ENCODE measurements at places on chromosomes 2 and 18.

DNA sequence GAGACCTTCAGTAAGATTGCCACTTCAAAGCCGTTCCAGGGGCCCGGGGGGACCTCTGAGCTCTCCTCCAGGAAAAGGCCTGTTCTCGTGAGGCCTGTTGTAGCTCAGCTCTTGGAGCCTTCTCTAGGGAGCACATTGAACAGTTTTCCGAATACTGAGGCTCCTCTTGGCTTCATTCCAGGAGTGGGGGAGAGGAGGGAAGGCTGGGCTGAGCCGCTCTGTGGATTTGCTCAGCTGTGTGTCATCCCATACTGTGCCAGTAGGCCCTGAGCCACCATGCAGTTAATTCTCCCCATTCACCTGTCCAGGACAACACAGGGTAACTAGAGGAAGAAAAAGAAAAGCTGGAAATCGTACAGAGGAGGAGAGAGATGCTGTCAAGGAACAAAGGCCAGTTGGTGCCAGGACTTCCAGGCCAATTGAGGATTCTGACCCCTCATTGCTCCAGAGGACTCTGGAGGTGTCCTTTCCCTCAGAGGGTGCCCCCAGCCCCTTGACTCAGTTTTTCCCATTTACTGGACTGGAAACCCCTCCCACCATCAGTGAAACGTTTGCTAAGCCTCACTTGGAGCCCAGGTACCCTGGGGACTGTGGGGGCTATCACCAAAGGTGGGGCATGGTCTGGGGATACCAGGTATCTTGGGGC, 41.4 kb downstream of the HS1BP3 start:
- DNase-seq: no peak
- H3K4me1 ChIP-seq: no peaks in the 10 kb centered on the region
- no peaks in the 10 kb centered on the region for H3K27me3 ChIP-seq
- no peak overlapping the region for H3K27ac ChIP-seq

DNA sequence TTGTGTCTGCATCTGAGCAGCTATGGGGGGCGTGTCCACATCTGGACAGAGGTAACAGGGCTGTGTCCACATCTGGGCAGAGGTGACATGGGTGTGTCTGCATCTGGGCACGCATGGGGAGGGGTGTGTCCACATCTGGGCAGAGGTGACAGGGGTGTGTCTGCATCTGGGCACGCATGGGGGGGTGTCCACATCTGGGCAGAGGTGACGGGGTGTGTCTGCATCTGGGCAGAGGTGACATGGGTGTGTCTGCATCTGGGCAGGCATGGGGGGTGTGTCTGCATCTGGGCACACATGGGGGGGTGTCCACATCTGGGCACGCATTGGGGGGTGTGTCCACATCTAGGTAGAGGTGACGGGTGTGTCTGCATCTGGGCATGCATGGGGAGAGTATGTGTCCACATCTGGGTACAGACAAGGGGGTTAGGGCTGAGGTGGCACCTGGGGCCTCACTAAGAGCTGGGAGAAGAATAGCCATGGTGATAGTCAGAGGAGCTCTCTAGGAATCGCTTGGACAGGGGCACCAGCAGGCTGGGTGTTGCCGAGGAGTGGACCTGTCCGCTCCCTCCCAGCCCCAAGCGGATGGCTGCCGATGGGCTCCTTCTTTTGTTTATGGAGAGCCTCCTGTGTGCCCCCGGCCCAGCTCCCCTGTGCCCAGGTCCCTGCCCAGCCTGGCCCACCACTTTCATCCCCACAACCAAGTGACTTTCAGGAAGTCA, 177.8 kb downstream of the EIPR1 start:
- no peak overlapping the region for H3K27ac ChIP-seq
- no peaks in the 10 kb centered on the region for H3K27me3 ChIP-seq
- peaks cover 21% of the 10 kb centered on the region for H3K4me1 ChIP-seq
- no peak for DNase-seq
- H3K36me3 ChIP-seq: peaks cover 14% of the 10 kb centered on the region

DNA sequence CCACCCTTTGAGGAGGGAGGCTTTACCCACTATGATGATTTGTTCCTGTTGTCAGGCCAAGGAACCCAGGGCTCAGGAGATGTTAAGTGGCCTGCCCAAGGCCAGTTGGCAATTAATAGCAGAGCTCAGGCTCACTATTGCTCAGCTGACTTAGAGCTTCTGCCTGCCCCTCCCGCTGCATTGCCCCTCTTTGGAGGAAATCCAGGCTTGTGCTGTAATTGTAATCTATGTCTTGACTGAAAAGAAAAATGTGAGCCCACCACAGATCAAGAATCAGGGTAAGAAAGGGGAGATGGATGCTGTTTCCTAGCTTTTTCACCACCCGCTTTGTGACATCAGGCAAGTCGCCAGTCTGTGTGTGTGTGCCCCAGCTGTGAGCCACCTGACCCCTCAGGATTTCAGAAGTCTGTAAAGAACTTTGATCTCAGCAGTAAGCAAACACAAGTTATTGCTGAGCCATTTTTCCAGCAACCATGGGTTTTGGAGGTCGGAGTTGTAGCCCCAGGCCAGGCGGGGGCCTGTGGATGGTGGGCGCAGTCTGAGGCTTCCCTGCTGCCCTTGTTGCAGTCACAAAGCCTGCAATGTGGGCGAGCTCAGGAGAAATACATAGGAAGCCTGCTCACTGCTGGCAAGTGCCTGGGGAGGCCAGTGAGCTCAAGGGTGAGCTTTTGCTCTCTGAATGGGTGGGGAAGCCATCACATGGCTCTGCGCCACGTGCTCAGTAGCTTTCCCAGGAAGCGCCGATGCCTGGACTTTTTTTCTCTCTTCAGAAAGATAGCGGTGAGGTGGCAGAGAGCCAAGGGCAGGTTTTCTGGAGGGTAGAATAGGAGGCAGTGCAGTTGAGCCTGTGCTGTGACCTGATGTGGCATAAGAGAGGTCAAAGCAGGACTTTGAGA, 6.1 kb downstream of the CABLES1 start:
- H3K36me3 ChIP-seq: no peaks in the 10 kb centered on the region
- H3K4me1 ChIP-seq: no peaks in the 10 kb centered on the region
- H3K4me3 ChIP-seq: no peak overlapping the region

DNA sequence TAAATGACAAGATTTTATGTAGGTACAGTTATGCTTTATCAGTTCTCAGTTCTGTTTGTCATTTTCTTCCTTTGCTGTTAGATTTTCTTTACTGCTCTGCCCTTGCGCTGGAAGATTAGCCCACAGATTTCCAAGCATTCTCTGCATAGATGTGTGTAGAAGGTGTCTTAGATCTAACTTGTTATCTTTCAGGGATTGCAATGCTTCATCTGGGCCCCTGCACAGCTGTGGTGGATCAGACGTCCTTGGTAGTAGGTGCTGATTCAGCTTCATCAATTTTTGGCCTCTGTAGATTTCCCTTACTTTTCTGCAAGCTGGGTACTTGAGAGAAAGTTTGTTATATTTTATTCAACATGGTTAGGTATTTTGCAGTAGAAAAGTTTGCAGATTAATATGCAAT, 115.3 kb upstream of the LINC00305 start:
- no peak overlapping the region for H3K4me3 ChIP-seq
- no peaks in the 10 kb centered on the region for H3K36me3 ChIP-seq
- H3K4me1 ChIP-seq: no peaks in the 10 kb centered on the region
- no peaks in the 10 kb centered on the region for H3K27me3 ChIP-seq

- no peaks in the 10 kb centered on the region for H3K36me3 ChIP-seq
- no peaks in the 10 kb centered on the region for H3K27me3 ChIP-seq
- no peak for DNase-seq
- no peak overlapping the region for H3K4me3 ChIP-seq
- no peaks in the 10 kb centered on the region for H3K4me1 ChIP-seq
- H3K27ac ChIP-seq: no peak overlapping the region
Measured at GRCh38 chr2:100780203-100781008, 39.5 kb upstream of the NPAS2 start.

DNA sequence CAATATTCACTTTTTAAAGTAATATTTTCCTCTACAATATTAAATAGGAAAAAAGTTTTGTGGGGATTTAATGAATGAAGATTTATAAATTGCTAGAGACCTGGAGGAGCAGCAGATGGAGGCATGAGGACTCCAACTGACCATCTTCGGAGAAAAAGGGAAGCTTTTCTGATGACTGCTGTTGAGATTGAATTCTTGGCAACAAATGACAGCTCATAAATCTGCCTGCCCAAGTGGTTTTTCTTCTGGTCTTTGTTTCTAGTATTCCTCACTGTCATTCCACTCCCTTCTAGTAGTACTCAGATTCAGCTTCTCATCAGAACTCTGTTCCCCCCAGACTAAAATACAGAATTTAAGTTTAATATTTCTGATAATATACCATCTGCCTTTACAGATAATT, 157.0 kb downstream of the EML6 start:
- no peak for DNase-seq
- no peak overlapping the region for H3K27ac ChIP-seq
- no peak overlapping the region for H3K4me3 ChIP-seq
- no peaks in the 10 kb centered on the region for H3K4me1 ChIP-seq
- H3K36me3 ChIP-seq: no peaks in the 10 kb centered on the region

DNA sequence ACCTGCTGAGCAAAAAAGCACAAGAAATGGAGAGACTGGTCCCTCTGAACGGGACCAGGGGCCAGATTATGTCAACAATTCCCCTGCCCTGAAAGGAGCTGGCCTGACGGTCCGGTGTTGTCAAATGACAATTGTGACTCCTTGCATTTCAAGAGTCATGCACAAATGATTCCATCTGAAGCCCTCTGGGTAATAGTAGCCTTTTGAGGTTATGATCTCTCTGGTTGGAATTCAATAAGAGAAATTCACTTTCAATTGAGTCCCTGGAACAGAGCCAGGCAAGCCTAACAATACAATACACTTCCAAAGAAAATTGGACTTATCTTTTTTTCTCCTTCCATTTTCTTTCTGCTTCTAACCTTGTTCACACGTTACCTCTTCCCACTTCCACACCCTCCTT, 116.9 kb downstream of the C1D start:
- H3K27ac ChIP-seq: no peak overlapping the region
- no peaks in the 10 kb centered on the region for H3K27me3 ChIP-seq
- no peak for DNase-seq
- no peaks in the 10 kb centered on the region for H3K4me1 ChIP-seq

GRCh38 chr2:153935511-153935910, 63.8 kb downstream of the GALNT13 start:
- no peak overlapping the region for H3K4me3 ChIP-seq
- DNase-seq: no peak
- no peaks in the 10 kb centered on the region for H3K4me1 ChIP-seq

- no peaks in the 10 kb centered on the region for H3K36me3 ChIP-seq
- peaks cover 58% of the 10 kb centered on the region for H3K27me3 ChIP-seq
- DNase-seq: no peak
- no peaks in the 10 kb centered on the region for H3K4me1 ChIP-seq
- H3K27ac ChIP-seq: no peak overlapping the region
- H3K4me3 ChIP-seq: no peak overlapping the region
Measured at GRCh38 chr2:130766037-130766436, 10.7 kb downstream of the AMER3 start.

- no peak overlapping the region for H3K27ac ChIP-seq
- H3K4me3 ChIP-seq: no peak overlapping the region
- H3K27me3 ChIP-seq: peaks cover 3% of the 10 kb centered on the region
- no peaks in the 10 kb centered on the region for H3K4me1 ChIP-seq
- DNase-seq: no peak
- H3K36me3 ChIP-seq: no peaks in the 10 kb centered on the region
Measured at GRCh38 chr2:177680866-177681712, 288.5 kb downstream of the AGPS start.

DNA sequence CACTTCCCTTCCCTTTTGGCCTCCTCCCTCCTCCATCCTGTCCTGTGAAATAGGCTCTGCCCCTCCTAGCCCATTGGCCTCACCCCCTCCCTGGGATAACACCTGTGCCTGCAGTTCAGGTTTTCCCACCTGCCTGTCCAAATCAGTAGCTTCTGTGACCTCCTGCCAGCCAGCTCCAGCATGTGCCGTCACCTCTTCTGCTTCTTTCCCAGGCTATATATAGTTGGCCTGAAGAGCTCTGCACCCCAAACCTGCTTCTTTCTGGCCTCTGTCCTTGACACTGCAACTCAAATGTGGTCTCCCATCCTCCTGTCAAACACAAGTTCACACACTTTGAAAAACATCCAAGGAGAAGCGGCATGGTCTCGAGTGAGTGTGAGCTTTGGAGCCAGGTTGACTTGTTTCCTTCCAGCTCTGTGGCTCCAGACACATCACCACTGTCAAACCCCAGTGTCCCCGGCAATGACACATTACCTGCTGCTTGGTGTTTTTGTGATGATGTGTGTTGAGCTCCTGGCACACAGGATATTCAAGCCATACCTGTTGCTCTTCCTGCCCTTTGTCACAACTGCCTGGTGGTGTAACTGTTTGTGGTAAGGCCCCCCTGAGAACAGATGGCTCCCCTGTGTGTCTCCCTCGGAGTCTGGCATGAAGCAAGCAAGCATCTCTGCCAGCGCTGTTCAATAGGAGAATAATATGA, 143.6 kb upstream of the DAPL1 start:
- no peaks in the 10 kb centered on the region for H3K27me3 ChIP-seq
- peaks cover 2% of the 10 kb centered on the region for H3K36me3 ChIP-seq
- no peak overlapping the region for H3K27ac ChIP-seq
- no peak overlapping the region for H3K4me3 ChIP-seq
- no peaks in the 10 kb centered on the region for H3K4me1 ChIP-seq
- no peak for DNase-seq

DNA sequence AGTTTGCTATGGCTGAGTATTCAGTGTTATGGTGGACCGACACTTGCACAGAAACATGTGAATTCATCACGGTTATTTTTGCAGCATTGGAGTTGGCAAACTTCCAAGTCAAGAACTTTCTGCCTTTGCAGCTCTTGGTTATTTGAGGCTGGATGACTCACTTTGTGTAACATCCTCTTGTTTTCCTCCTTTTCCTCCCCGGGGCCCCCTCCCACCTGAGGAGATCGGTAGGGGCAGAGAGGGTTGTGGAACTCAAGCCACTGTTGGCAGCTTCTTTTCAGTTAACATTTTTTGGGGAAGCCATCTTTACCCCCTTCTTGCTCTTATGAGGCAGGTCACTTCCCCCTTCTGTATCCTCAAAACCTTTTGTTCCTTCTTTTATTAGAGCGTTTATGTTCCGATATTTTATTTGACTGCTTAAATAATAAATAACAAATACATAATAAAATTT, 48.6 kb downstream of the DDX1 start:
- H3K36me3 ChIP-seq: no peaks in the 10 kb centered on the region
- H3K27me3 ChIP-seq: no peaks in the 10 kb centered on the region

- H3K36me3 ChIP-seq: no peaks in the 10 kb centered on the region
- no peak overlapping the region for H3K4me3 ChIP-seq
- H3K27me3 ChIP-seq: no peaks in the 10 kb centered on the region
- H3K27ac ChIP-seq: no peak overlapping the region
- DNase-seq: no peak
Measured at GRCh38 chr2:216391401-216391800, 19.1 kb upstream of the MARCHF4 start.

GRCh38 chr18:49838381-49838780, 25.0 kb upstream of the ACAA2 start:
- no peak overlapping the region for H3K4me3 ChIP-seq
- DNase-seq: no peak
- H3K36me3 ChIP-seq: no peaks in the 10 kb centered on the region
- H3K27me3 ChIP-seq: no peaks in the 10 kb centered on the region
- H3K4me1 ChIP-seq: no peaks in the 10 kb centered on the region

All from T-cell (primary cell).